Endothelial cell of umbilical vein (primary cell): ENCODE measurements at places on chromosomes 4 and X. TPM values are rescaled to one million over a fixed set of nuclear protein-coding genes. Genes with fewer than 3 reads are reported as not detected.

- DNase-seq: no peak
Observed at GRCh38 chr4:1576961-1577821, 106.9 kb downstream of the FAM53A start.

The SCML2 gene
- total RNA-seq: 0.69 and 2.7 TPM in 2 replicates

- no peak for DNase-seq
Observed at GRCh38 chr4:90186229-90186628, 59.0 kb downstream of the CCSER1 start.

GRCh38 chrX:18353931-18354368 lies 538 bp downstream of the SCML2 start:
- DNase-seq: no peak

DNA sequence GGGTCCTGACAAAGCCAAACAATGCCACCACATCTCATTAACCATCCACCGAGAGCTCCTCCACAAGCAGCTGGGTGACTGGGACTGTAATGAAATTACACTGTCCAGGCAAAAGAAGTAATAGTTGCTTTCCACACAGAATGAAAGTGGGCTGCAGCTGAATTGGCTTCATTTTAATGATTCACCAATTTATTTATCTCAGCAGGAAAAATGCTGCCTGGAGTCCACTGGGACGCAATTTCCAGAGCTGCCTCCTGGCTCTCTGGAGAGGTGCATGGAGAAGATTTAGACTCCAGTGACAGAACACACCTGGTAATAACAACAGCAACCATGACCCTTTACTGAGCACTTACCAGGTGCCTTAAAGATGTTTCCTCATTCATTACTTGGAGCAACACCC lies 226.7 kb downstream of the LDB2 start:
- DNase-seq: no peak

- DNase-seq: no peak
Observed at GRCh38 chr4:188428935-188429334, 289.7 kb downstream of the TRIML1 start.

GRCh38 chr4:159922119-159922518 lies 819.2 kb downstream of the RAPGEF2 start:
- DNase-seq: no peak

The UBA1 gene
- total RNA-seq: 236 and 237 TPM in 2 replicates

The TIGD4 gene
- total RNA-seq: 0.14 and 0.18 TPM in 2 replicates

The DAPP1 gene
- not detected in 2 replicates for total RNA-seq

DNA sequence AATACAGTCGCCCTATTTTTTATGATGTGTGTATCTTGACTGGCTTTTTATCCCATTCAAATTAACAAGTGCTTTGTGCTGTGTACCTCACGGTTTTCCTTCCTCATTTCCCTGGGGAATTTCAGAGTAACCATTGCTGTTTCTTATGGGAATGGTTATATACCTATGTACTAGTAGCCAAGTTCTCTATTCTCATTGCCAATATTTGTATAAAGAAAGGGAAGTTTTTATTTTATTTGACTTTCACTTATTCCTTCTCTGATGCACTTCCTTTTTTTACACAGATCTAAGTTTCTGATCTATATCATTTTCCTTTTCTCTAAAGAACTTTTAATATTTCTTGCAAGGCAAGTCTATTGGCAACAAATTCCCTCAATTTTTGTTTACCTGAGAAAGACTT lies 181.3 kb downstream of the SOWAHB start:
- no peak for DNase-seq

The SOX3 gene
- not detected in 2 replicates for total RNA-seq

- no peak for DNase-seq
Observed at GRCh38 chr4:126752702-126753101, 880.1 kb upstream of the INTU start.

The FGF5 gene
- total RNA-seq: 0.13 and 1.7 TPM in 2 replicates

DNA sequence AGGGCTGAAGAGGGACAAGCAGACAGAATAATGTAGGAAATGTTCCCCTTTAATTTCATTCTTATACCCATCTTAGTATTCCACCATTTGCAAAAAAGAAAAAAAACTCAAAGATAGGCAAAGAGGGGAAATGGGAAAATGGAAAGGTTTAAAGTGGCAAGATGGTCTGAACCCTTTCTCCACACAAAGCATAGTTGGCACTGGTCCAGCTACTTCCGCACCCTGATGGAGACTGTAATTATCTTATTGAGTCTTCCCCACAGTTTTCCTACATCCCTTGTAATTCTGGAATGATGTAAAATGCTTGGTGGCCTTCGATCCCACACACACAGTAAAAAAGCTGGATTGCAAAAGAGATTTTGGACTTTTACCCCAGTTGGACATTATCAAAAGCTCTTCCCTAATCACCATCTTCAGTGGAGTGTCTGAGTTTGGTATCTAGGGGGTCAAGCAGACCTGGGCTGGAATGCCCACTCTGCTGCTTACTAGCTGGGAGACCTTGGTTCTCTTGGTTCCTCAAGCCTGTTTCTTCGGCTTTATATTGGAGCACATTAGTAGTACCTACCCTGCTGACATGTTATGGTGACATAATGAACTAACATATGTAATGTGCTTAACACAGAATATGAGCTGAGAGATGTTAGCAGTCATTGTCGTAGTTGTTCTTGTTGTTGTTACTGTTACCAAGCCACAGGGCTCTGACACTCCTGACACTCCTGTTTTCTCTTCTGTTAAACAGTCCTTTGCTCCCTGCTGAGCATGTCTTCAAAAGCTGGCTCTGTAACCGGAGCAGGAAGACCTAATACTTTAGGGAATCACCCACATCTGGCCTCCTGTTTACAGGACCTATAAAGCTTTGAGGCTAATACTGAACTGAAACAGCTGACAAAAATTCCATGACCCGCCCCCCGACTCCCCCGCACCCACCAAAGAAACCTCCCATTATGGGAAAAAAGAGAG lies 4.7 kb downstream of the SRPX2 start:
- DNase-seq: peak; percentile 58

DNA sequence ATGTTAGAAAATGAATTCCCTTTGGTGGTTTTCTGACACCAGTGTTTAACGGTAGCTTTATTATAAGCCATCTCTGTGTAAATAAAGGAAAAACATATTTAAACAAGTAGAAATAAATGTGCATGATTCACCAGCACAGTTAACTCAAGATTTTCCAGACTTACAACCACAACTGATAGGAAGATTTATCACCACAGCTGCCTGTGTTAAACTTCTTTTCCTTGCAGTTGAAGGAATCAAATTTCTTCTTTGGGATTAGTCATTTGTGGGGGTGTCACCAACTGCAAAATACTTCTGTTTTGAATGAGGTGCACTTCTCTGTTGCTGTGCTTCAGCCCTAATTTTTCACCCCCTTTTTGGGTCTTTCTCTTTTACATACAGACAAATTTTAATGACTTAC lies 128.1 kb upstream of the STK26 start:
- DNase-seq: no peak

DNA sequence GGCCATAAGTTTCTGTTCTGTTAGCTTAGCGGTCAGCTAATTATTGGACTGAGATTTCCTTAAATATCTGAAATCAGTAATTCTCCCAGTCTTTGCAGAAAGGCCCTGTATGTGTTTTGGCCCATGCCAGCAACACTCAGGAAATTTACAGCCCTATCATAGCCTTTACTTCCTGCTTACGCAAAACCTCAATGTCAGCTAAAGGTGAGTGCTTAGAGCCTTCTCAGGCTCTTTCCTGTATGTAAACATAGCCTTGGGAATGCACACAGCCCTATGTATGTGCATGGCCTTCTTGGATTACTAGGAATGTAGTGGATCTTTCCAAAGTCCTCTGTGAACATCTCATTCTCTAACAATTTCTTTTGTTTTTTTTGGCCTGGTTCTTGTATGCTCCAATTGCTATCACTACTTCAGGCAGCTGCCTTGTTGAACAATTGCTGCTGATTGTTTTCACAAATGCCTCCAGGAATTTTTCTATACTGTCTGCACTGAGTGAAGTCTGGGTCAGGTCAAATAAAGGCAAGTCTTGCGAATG lies 200.0 kb downstream of the PPP1R2C start:
- peak; percentile 49 for DNase-seq

GRCh38 chrX:22686138-22686541 lies 313.6 kb upstream of the DDX53 start:
- DNase-seq: peak; percentile 92

The GC gene
- total RNA-seq: not detected in 2 replicates

DNA sequence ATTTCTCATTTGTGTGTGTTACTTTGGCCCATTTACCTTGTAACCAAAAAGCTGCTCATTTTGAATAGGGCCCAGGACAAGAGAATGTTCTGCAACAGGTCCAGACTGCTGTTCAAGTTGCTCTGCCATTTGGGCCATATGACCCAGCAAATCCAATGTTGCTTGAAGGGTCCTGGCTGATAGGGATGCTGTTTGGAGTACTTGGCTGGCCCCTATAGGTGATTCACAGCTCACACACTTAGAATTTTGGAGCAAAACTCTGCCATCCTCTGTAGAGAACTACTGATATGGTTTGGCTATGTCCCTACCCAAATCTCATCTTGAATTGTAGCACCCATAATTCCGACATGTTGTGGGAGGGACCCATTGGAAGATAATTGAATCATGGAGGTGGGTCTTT lies 131.5 kb downstream of the AASDH start:
- DNase-seq: no peak

DNA sequence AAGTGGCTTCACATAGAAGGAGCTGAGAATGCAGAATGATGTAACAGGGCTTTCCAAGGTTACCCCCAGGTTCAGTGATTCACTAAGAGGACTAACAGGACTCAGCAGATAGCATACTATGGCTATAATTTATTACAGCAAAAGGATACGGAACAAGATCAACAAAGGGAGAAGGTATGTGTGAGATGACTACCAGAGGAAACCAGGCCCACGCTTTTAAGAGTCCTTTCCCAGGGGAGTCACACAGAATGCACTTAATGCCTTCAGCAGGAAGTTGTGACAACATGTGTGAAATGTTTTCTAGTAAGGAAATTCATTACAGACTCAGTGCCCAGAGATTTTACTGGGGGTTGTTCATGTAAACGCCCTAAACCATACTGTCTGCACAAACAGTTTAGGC lies 373.6 kb upstream of the MAGEB2 start:
- peak; percentile 3 for DNase-seq

The EDNRA gene
- total RNA-seq: not detected in 2 replicates

GRCh38 chr4:83171436-83172039 lies 57.0 kb upstream of the PLAC8 start:
- no peak for DNase-seq

The DCAF12L1 gene
- total RNA-seq: 23.2 and 25.7 TPM in 2 replicates

The GRIA2 gene
- total RNA-seq: not detected in 2 replicates

DNA sequence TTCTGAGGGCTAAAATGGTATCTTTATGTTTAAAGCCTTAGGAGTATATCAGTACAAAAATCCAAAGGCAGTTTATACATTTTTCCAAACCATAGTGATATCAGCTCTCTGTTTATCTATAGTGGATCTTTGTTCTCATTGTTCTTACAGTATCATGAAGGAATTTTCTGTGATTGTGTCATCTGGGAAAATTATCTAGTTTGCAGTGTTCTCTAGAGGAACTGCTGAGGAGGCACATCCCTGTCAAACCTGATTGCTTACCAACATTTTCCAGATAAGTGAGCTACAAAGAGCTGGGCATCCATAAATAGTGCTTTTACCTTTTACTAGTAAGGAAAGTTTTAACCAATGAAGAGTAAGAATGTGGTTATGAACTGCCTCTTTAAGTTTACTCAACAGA lies 44.9 kb upstream of the SLC25A31 start:
- peak; percentile 17 for DNase-seq

- DNase-seq: no peak
Observed at GRCh38 chr4:92182006-92182735, 121.6 kb upstream of the GRID2 start.

The NPNT gene
- not detected in 2 replicates for total RNA-seq

GRCh38 chr4:38842994-38843393 lies 13.6 kb downstream of the TLR6 start:
- no peak for DNase-seq

The MAGEB17 gene
- total RNA-seq: not detected in 2 replicates
